ENCODE measurements at places on chromosomes 16 and 17.

- no peak for DNase-seq
Measured at GRCh38 chr17:7882068-7882467, 6.5 kb upstream of the CHD3 start.

GRCh38 chr16:63067141-63067540, 1030.9 kb upstream of the CDH8 start:
- DNase-seq, result no peak

GRCh38 chr16:81703177-81704155, 75.6 kb upstream of the PLCG2 start:
- DNase-seq, result peak; percentile 34

GRCh38 chr17:75326226-75326848, 37.1 kb upstream of the SLC25A19 start:
- no peak for DNase-seq

GRCh38 chr17:49987681-49988441, 7.2 kb downstream of the DLX3 start:
- peak; percentile 29 for DNase-seq

DNA sequence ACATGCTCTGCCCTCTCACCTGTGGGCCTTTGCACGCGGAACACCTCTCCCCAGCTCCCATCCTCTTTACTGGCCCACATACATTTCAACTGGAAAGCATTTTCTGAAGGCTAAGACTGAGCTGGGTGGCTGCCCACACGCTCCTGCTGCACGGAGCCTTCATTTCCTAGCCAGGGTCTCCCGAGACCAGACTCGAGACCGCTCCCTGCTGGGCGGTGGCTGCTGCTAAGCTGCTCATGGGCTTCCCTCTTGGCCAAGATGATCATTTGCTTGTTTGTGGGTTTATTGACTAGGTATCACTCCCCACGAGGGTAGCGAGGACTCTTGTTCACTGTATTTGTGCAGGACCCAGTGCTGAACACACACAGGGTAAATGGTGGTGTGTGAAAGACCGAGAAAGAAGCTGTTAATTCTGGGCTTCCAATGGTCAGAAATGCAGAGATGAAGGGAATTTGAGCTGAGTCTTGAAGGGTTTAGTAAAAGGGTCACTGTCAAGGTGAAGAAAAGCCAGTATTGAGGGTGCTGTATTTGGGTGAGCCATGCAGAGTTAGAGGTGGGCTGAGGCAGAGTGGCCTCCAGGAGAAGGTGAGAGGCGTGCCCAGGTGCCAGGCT, 907 bp downstream of the TRAPPC2L start:
- DNase-seq, result peak; percentile 18

DNA sequence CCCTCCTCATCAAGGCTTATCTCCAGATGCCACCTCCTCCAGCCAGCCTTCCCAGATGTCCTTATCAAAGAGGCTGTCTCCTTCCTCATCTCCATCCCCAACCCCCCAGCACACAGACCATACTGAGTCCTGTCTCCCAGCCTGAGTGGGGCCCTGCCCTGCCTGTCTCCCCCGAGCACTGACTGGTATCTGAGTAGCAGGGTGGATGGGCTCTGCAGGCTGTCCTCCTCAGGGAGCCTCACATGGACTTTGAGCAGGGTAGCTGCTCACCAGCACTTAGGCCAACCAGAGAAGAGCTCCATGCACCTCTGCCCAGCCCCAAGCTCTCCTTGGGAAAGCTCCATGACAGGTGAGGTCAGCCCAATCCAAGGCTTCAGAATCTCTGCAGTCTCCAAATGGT, 20.0 kb upstream of the ITGA3 start:
- no peak for DNase-seq

DNA sequence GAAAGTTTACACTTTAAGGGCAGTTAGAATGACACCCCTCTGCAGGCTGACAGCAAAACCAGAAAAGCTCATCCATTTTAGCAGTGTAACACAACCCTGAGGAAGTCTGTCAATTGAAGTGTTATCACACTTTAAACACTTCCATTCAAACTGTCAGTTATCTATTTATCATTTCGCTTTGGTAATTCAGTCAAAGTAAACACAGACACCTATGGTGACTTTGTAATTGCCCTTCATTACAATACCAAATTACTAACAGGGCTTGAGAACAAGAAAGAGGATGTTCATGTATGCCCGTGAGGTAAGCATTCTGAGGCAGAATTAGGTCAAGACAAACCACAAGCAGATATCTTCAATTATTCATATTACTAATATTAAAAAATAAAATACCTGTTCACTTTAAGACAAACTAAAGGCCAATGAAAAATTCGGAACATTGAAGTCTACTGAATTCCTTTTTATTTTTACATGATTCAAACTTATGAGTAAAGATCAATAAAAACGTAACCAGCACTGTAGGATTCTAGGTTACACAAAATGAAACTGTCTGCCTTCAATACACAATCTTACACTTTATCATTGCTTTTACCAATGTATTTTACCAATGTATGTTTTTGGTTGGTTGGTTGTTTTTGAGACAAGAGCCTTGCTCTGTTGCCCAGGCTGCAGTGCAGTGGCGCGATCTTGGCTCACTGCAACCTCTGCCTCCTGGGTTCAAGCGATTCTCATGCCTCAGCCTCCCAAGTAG, 57.1 kb downstream of the BRIP1 start:
- DNase-seq, result no peak

DNA sequence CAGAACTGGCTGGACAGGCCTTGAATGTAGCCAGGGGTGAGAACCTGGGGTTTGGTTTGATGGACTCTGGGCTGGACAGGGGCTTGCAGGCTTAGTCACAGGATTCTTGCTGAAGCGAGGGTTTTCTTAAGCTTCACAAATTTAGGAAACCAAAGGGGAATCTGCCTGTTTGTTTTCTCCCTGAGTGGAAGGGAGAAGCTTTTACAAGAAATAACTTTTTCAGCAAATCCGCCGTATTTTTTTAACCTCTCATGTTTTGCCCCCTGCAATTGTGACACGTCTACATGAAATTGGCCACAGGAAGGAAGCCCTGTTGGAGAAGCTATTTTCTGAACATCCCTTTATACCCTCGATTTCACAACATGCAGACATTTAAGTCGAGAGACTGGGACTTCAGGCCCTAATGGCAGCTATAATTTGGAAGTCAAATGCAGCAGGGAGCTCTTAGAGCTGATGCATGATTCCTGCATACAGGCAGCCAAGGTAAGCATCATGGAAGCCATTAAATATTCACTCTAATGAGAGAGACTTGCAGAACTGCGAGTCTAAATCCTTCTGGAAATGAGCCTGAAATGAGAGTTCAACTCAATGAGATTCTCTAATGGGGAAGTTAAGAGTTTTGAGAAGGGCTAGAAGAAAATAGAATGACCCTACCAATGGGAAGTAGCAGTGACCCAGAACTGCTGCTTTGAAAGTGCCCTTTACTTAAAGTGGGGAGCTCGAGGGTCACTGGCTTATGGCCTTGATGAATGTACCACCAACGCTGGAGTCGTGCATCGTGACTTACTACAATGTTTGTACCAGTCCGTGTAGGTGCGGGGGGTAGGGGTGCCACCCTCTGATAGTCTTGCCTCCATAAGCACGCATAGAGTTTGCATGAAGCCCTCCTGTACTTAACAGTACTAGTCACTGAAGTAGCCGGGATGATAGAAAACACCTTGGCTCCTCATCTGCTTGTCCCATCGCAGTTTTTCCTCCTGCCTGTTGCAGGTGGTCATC, 45.1 kb upstream of the IRF8 start:
- DNase-seq, result no peak

GRCh38 chr17:59001158-59001814, 105.4 kb downstream of the TRIM37 start:
- DNase-seq, result no peak

GRCh38 chr17:64685705-64686104, 23.6 kb upstream of the SMURF2 start:
- no peak for DNase-seq

DNA sequence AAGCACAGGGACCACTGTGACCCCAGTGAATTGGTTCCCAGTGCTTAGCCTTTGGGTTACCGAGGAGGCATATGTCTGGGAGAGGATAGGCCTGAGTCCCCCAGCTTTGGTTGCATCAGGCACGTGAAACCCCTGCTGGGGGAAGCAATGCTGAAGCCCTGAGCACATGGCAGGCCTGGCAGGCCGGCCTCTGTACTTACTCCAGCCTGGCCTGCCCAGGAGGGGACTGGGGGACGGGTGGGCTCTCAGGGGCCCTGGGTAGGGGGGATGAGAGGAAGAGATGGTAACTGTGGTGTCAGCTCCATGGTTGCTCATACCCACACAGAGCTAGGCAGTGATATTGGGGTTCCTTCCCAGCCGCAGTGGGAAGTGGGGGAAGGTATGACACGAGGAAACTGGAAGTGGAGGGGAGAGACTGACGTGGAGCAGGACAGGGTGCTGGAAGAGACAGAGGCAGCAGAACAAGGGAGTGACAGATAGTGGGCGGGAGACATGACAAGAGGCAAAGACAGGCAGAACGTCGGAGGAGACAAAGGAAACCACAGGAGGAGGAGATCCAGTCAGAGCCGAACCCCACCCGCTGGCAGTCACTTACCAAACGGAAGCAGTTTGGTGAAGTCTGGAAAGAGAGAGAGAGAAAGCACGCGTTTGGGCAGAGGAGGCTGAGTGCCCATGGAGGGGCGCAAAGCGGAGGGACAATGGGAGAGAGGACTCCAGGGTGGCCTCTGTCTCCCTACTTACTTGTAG, 9.1 kb downstream of the TMEM208 start:
- no peak for DNase-seq

DNA sequence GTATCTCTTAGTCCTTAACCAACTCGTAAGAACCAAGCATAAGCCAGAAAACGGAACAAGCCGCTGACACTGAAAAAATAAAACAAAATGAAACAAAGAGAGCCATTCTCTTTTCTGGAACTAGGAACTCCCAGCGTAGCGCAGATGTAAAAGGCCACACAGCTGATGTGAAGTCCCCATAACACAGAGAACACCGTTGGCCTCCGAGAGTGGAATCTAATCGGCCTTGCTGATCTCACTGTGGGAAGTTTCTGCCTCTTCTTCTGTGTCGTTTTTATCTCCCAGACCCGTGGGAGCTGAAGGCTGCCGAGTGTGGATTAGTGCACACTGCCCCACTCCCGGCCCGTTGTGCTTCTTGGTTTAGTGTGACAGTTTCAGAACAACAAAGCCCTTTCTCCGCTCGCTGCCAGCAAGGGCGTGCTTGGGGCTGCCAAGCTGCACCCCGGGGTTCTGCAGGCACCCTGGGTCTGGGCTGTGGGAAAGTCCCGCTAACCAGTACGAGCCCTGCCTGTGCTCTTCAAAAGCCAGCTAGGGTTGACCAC, 21.7 kb downstream of the TTYH2 start:
- DNase-seq, result no peak

DNA sequence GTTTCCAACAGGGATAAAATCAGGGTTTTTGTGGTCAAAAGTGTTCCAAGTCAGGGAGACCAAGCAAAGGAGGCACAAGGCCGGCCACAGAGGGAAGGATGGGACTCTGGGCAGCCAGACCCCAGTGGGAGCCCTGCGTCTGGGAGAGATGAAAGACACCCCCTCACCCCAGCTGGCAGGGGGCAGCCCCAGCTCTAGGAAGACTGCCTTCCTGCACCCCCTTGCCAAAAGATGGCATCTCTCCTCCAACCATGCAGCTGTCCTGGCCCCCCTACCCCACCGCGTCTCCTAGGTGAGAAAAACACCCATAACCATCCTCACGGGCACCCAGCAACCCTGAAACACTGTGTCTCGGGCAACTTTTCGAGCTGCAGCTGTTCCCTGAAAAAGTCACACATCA, 51.3 kb downstream of the CUEDC1 start:
- no peak for DNase-seq

GRCh38 chr17:49746791-49747490, 17.0 kb downstream of the FAM117A start:
- no peak for DNase-seq

GRCh38 chr17:47649972-47650524, 329 bp downstream of the KPNB1 start:
- no peak for DNase-seq

DNA sequence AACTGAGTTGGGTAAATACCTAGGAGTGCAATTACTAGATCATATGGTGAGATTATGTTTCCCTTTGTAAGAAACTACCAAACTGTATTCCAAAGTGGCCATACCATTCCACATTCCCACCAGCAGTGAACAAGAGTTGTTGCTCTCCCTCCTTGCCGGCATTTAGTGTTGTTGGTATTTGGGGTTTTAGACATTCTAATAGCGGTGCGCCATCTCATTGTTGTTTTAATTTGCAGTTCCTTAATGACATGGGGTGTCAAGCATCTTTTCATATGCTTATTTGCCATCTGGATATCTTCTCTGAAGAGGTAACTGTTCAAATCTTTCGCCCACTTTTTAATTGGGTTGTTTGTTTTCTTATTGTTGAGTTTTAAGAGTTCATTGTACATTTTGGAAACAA, 164.2 kb upstream of the LHX1 start:
- no peak for DNase-seq

DNA sequence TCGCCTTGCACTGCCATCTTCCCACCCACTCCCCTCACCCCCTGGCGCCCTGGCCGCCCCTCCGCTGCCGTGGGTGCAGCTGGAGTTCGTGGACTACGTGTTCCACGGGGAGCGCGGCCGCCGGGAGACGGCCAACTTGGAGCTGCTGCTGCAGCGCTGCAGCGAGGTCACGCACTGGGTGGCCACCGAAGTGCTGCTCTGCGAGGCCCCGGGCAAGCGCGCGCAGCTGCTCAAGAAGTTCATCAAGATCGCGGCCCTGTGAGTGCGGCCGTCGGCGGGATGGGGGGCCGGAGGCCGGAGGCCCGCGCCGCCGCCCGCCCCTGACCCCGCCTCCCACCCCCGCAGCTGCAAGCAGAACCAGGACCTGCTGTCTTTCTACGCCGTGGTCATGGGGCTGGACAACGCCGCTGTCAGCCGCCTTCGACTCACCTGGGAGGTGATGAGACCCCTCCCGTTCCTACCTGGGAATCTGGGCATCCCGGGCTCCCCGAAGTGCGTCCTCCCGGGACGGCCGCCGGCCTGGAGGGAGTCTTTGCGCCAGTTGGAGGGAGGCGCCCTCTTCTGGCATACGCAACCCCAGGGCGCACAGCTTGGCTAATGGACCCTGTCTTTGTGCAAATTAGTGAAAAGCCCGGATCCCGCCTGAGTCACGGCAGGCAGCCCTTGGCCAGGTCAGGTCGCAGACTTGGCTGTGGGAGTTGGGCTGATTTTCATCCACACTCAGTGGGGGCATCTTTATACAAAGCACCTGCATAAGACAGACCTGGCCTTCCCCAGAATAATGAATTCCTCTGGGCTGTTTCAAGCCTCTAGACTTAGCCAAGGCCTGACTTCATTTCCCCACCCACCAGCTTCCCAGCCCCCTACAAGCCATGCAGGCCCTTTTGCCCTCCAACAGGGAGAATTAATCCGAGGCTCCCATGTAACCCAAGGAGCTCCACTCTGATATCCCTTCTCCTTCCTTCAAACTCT, 14.3 kb downstream of the RAPGEFL1 start:
- peak; percentile 33 for DNase-seq

DNA sequence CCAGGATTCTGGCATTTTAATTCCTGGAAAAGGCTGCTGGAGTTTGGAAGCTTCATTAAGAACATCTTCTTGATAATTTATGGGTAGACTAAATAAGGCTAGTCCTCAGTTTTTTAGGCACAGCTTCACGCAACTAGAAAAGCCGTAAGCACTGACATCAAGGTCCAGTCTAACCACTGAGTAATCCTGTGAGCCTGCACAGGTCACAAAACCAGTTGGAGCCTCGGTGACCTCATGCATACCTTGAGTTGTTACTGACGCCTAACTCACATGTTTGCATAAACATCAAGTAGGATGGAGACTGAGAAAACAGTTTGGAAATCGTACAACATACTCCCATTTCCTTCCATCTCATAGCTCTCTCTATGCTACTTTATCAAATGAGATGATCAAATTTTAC, 63.8 kb upstream of the RCVRN start:
- DNase-seq, result no peak

- no peak for DNase-seq
Measured at GRCh38 chr17:76923491-76923890, 55.3 kb downstream of the MGAT5B start.

Measured in GM04503 (cell line).